ENCODE measurements at places on chromosomes 2 and 18. TPM values are rescaled to one million over a fixed set of nuclear protein-coding genes. Genes with fewer than 3 reads are reported as not detected.

GRCh38 chr2:88897715-88898114 lies 206.2 kb downstream of the RPIA start:
- H3K27me3 ChIP-seq: no peaks in the 10 kb centered on the region
- peak; percentile 10 for DNase-seq
- H3K27ac ChIP-seq: no peak overlapping the region
- no peaks in the 10 kb centered on the region for H3K36me3 ChIP-seq
- H3K4me1 ChIP-seq: no peaks in the 10 kb centered on the region

Gene SERPINB10
- 0.73 TPM for total RNA-seq

- peak; percentile 91 for DNase-seq
- H3K27me3 ChIP-seq: no peaks in the 10 kb centered on the region
- peak overlapping the region; percentile 60 for H3K4me3 ChIP-seq
- peak overlapping the region; percentile 70 for H3K27ac ChIP-seq
Observed at GRCh38 chr2:45643543-45644542, 7.6 kb upstream of the PRKCE start.

GRCh38 chr2:44779793-44780192 lies 161.7 kb upstream of the SIX3 start:
- DNase-seq: no peak
- peaks cover 23% of the 10 kb centered on the region for H3K4me1 ChIP-seq

DNA sequence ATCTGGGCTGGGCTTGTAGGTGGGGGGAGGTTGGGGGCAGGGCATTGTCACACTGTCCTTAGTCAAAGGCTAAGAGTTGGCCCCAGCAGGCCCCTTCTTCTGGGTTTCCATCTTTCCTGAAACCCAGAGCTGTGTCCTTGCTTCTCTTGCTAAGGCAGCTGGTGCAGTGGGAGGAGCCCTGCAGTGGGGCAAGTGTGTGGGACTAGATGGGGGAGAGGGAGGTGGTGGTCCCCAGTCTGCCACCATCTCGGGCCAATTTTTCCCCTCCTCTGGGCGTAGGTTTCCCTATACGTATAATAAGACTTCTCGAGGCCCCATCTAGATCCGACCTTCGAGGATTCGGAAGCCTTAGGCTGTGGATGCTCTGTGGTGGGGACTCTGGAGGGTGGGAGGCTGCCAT lies 3.5 kb downstream of the KCNF1 start:
- no peak overlapping the region for H3K4me3 ChIP-seq
- H3K27me3 ChIP-seq: peaks cover 32% of the 10 kb centered on the region
- H3K4me1 ChIP-seq: peaks cover 21% of the 10 kb centered on the region
- H3K27ac ChIP-seq: no peak overlapping the region
- DNase-seq: no peak

Gene RASGRP3
- 0.29 TPM for total RNA-seq

DNA sequence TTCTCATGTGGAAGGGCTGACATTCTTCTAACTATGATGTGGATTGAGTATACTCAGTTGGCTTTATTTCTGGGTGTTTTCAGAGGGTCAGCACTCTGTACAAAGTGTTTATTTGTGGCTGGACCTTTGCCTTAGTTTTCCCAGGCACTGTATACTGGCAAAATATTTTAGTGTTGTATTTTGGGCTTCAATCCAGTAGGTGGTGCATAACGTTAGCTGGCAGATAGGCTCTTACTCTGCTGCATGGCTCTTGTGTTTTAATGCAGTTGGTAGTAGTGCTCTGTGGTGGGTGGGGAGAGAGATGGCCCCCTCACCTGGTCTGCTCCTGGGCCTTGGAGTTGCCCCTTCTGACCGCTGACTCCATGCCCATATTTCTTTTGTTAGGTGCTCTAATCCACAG lies 75.6 kb upstream of the REG3A start:
- no peak overlapping the region for H3K4me3 ChIP-seq
- DNase-seq: no peak
- H3K36me3 ChIP-seq: no peaks in the 10 kb centered on the region
- no peak overlapping the region for H3K27ac ChIP-seq
- H3K27me3 ChIP-seq: no peaks in the 10 kb centered on the region

DNA sequence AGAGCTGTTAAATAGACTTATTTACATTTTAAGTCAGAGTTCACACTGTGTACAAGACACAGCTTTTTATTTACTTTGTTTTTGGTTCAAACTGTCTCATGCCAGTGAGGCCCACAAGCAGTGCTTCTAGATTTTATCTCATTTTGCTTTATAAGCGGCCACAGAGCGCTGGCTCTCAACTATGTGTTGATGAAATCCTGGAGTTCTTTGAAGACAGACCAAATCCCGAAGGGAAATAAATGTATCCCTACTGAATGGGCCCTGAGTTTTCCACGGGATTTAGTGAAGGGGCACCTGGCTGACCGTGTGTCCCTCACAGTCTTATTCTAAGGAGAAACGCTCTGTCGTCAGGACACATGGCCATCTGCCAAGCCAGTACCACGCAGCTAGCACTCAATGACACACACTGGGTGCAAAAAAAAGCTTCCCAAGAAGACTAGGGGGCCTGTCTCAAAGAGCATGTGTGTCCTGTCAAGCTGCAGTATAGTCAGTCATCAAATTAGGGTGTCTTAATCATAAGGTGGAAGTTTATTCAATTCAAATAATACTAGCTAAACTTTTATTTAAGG lies 23.4 kb downstream of the LYPD1 start:
- DNase-seq: no peak
- H3K27me3 ChIP-seq: no peaks in the 10 kb centered on the region
- H3K4me1 ChIP-seq: no peaks in the 10 kb centered on the region
- H3K27ac ChIP-seq: no peak overlapping the region
- H3K36me3 ChIP-seq: no peaks in the 10 kb centered on the region

DNA sequence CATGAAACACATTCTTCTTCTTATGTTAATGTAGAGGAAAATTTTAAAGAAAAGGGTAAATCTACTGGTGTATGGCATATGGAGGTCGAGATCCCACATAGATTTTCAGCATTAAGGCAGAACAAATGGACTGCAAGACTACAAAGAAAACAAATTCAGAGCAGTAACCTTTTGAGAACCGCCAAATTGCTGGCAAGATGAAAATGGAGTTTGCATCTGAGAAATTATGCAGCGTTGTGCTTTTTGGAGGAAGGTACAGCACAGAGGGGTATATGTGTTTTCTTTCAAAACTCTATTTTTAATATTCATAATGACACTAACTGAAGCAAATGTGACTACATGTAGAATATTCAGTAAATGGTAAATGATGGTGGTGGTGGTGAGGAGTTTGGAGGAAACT lies 59.0 kb upstream of the PARD3B start:
- no peak overlapping the region for H3K4me3 ChIP-seq
- peaks cover 9% of the 10 kb centered on the region for H3K4me1 ChIP-seq
- H3K27ac ChIP-seq: no peak overlapping the region

Gene PIEZO2
- 45.3 TPM for total RNA-seq

GRCh38 chr2:45974762-45975408 lies 322.3 kb upstream of the EPAS1 start:
- no peak overlapping the region for H3K27ac ChIP-seq
- H3K27me3 ChIP-seq: no peaks in the 10 kb centered on the region
- no peaks in the 10 kb centered on the region for H3K4me1 ChIP-seq
- no peak for DNase-seq
- H3K4me3 ChIP-seq: no peak overlapping the region

- DNase-seq: no peak
- H3K4me3 ChIP-seq: no peak overlapping the region
- H3K27me3 ChIP-seq: no peaks in the 10 kb centered on the region
- H3K36me3 ChIP-seq: no peaks in the 10 kb centered on the region
- no peak overlapping the region for H3K27ac ChIP-seq
Observed at GRCh38 chr2:178366412-178366811, 84.6 kb downstream of the PRKRA start.

- H3K27me3 ChIP-seq: no peaks in the 10 kb centered on the region
- DNase-seq: no peak
- no peaks in the 10 kb centered on the region for H3K4me1 ChIP-seq
- no peak overlapping the region for H3K4me3 ChIP-seq
- H3K27ac ChIP-seq: no peak overlapping the region
- H3K36me3 ChIP-seq: no peaks in the 10 kb centered on the region
Observed at GRCh38 chr18:77677536-77677935, 427.9 kb downstream of the GALR1 start.

Gene DUSP11
- 9.0 TPM for total RNA-seq

DNA sequence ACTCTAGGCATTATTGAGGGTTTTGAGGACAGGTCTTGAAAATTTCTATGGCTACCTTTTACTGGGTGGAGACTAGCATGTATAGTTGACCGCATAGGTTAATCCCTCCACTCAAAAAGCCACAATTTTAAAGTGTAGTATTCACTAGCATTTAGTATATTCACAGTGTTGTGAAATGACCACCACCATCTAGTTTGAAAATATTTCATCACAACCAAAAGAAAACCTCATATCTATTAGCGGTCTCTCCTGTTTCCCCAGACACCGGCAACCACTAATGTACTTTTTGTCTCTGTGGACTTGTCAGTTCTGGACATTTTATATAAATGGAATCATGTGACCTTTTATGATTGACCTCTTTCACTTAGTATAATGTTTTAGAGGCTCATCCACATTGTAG lies 53.9 kb downstream of the MSH2 start:
- H3K4me3 ChIP-seq: no peak overlapping the region
- no peaks in the 10 kb centered on the region for H3K36me3 ChIP-seq
- no peak for DNase-seq

Gene MC5R
- total RNA-seq: not detected

GRCh38 chr18:5891854-5892215 lies 3.5 kb downstream of the TMEM200C start:
- H3K4me3 ChIP-seq: no peak overlapping the region
- H3K27ac ChIP-seq: no peak overlapping the region
- no peaks in the 10 kb centered on the region for H3K36me3 ChIP-seq
- H3K27me3 ChIP-seq: peaks cover 92% of the 10 kb centered on the region
- peaks cover 27% of the 10 kb centered on the region for H3K4me1 ChIP-seq

GRCh38 chr2:100365434-100365833 lies 43.1 kb upstream of the LONRF2 start:
- no peak overlapping the region for H3K27ac ChIP-seq
- no peaks in the 10 kb centered on the region for H3K4me1 ChIP-seq
- no peak overlapping the region for H3K4me3 ChIP-seq
- H3K27me3 ChIP-seq: no peaks in the 10 kb centered on the region
- DNase-seq: peak; percentile 23

Gene UGT1A4
- not detected for total RNA-seq

GRCh38 chr18:70314151-70314782 lies 25.4 kb downstream of the SOCS6 start:
- DNase-seq: no peak
- H3K4me1 ChIP-seq: no peaks in the 10 kb centered on the region
- H3K27me3 ChIP-seq: no peaks in the 10 kb centered on the region
- no peaks in the 10 kb centered on the region for H3K36me3 ChIP-seq
- no peak overlapping the region for H3K27ac ChIP-seq
- no peak overlapping the region for H3K4me3 ChIP-seq

- H3K4me1 ChIP-seq: peaks cover 51% of the 10 kb centered on the region
- peaks cover 13% of the 10 kb centered on the region for H3K36me3 ChIP-seq
- H3K27ac ChIP-seq: no peak overlapping the region
- no peak for DNase-seq
Observed at GRCh38 chr2:105858868-105859693, 114.4 kb downstream of the NCK2 start.

Gene CPO
- total RNA-seq: not detected

DNA sequence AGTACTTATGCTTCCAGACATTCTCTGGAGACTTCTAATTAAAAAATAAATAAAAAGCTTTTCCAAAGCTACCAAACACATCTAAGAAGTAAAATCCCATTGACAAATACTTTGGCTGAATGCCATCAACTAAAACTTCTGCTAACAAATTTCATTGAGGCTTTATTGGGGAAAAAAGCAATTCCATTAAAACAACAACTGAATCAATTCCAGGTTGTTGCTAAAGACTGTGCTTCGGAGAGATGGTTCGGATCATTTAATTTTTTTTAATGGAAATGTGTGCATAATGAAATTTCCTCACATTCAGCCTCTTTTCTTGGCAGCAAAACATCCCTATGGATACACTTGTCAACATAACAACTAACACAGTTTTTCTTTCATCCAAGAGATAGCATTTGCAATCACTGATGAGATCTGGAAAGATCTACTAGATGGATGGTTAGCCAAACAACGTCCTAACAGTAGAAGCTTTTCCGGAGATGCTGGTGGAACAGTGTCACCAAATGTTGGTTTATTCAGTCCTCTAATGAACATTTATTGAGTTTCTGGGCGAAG lies 446.1 kb upstream of the FAM98A start:
- H3K27ac ChIP-seq: no peak overlapping the region
- no peaks in the 10 kb centered on the region for H3K36me3 ChIP-seq
- no peaks in the 10 kb centered on the region for H3K27me3 ChIP-seq
- peak; percentile 29 for DNase-seq

DNA sequence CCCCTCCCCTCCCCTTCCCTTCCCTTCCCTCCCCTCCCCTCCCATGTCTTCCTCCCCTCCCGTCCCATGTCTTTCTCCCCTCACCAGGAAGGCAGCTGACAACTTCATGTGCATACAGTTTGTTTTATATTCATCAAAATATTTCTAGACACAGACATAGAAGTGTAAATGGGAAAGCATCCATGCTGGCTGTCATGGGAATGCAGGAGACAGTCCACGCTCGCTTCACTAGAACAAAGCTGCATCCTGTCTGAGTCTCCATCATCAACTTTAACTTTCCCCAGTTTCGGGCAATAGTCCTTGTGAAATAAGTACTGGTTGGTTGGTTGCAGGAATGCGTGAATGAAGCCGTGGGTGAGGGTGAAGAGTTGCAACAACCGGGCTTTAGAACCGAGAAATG lies 226.9 kb downstream of the DCDC2C start:
- no peaks in the 10 kb centered on the region for H3K36me3 ChIP-seq
- no peaks in the 10 kb centered on the region for H3K4me1 ChIP-seq
- no peak overlapping the region for H3K27ac ChIP-seq
- H3K4me3 ChIP-seq: no peak overlapping the region
- H3K27me3 ChIP-seq: no peaks in the 10 kb centered on the region

GRCh38 chr18:32455361-32455760 lies 15.3 kb downstream of the GAREM1 start:
- H3K4me3 ChIP-seq: no peak overlapping the region
- no peaks in the 10 kb centered on the region for H3K27me3 ChIP-seq
- peaks cover 21% of the 10 kb centered on the region for H3K4me1 ChIP-seq
- H3K27ac ChIP-seq: no peak overlapping the region
- no peaks in the 10 kb centered on the region for H3K36me3 ChIP-seq

DNA sequence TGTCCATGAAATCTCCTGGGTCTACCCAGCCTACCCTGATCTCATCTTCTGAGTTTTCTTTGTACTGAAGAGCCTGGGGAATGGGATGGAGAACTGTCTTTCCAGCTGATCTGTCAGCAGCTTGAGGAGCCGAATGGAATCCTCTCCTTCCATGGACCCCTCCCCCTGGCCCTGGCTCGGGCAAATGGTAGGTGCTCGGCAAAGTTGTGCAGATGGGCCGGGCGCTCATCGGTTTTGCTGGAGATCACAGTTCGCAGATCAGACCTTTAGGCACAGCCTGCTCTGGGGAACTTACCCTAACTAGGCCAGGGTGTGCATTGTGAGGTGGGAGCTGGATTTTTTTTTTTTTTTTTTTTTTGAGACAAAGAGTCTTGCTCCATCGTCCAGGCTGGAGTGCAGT lies 40.4 kb downstream of the LCT start:
- no peaks in the 10 kb centered on the region for H3K27me3 ChIP-seq
- DNase-seq: no peak
- H3K4me3 ChIP-seq: no peak overlapping the region
- H3K4me1 ChIP-seq: no peaks in the 10 kb centered on the region

Measured in stomach (tissue), 19 donors.